ENCODE measurements at places on chromosomes 4 and X.

- no peak for DNase-seq
Observed at GRCh38 chr4:185969657-185970056, 99.3 kb upstream of the TLR3 start.

GRCh38 chr4:163895378-163896005 is 401.0 kb downstream of the TMA16 start:
- DNase-seq = no peak

- DNase-seq = no peak
Observed at GRCh38 chr4:117001077-117001476, 84.3 kb downstream of the TRAM1L1 start.

- DNase-seq = no peak
Observed at GRCh38 chrX:21655901-21656586, 2.1 kb downstream of the KLHL34 start.

- DNase-seq = no peak
Observed at GRCh38 chr4:60366661-60367060, 833.5 kb upstream of the ADGRL3 start.

GRCh38 chr4:17317526-17317925 is 194.4 kb downstream of the QDPR start:
- no peak for DNase-seq

DNA sequence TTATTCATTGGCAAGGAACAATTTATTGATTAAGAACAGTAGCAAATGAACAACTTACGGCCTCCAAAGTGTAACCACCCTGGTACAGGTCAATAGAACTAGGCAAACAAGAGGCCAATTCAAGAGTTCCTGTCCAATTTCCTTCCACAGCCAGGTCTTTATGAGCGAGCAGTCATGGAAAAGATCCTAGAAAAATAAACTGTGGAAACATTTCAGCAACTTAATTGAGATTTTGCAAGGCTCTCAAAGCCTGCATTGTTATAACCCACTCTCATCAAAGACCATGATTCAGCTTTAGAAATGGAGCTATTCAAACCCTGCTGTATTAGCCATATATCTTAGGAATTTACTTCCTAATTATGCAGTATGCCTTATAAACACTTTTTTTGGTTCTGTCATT is 43.6 kb downstream of the UNC5C start:
- DNase-seq = no peak

DNA sequence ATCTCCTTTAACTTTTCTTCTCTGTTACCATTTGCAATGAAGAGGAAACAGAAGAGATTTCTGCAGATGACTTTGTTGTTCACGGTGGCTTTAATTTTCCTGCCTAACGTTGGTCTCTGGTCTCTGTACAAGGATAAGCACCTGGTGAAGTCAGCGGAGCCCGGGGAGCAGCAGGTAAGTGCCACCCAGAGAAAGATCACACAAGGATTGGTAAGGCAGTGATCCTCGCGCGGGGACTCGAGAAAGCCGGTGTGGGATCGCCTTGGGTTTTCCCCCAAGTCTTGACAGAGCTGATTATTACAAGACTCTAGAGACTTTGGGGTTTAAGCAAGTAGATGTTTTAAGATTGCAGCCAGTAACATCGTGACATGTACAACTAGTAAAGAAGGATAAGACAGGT is 1.3 kb downstream of the GALNTL6 start:
- DNase-seq = no peak
